Prostate gland (tissue), 2 donors: ENCODE measurements at places on chromosomes 5 and 9.

GRCh38 chr5:168592014-168592368, 12.8 kb upstream of the PANK3 start:
- peak; percentile 83 for DNase-seq

DNA sequence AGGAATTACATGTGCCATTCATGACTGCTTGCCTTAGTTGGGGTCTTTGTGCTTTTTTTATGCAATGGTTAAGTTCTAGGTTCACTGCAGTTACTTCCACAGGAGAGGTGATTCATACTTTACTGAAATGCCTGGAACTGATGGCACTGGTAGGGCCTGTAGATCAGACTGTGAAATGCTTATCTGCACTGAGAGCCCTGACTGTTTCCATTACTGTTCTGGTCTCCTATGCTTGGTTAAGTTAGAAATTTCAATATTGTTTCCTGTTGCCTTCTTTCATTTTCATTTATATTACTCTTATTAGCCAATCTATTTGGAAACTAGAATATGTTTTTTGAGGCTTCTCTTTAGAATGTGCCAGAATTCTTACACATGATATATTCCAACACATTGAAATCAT, 484.1 kb upstream of the SEMA6A start:
- DNase-seq, result no peak

GRCh38 chr9:134978272-134978671, 60.6 kb upstream of the FCN1 start:
- no peak for DNase-seq

GRCh38 chr5:10288592-10289219, 19.0 kb downstream of the CMBL start:
- peak; percentile 71 for DNase-seq

DNA sequence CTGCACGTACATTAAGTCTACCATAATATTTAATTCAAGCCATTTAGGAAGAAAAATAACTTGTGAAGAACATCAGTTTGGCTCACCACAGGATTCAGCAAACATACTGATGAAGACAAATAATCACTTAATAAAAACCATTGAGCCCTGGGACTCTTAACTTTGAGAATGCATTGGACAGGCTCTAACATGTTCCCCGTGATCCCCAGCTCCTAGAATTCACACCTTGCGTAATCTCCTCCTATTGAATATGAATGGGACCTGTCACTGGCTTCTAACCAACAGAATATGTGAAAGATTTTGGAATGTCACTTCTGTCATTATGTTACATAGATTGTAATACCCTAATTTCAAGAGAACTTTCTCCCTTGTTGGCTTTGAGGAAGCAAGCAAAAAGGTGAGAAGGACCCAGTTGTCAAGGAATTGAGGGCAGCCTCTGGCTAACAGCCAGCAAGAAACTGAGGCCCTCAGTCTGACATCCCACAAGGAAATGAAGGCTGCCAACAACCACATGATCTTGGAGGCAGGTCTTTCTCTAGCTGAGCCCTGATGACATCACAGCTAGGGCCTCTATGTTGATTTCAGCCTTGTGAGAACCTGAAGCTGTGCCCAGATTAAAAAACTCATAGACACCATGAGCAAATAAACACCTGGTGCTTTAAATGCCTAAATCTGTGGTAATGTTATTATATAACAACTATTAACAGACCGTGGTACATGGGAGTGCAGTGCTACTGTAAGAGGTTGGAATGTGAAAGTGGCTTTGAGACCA, 433.2 kb downstream of the SEMA5A start:
- no peak for DNase-seq

GRCh38 chr5:78612227-78613150, 36.1 kb downstream of the LHFPL2 start:
- DNase-seq, result peak; percentile 28

- DNase-seq, result no peak
These were observed 106.6 kb downstream of the TMC1 start for GRCh38 chr9:72627956-72628540.

DNA sequence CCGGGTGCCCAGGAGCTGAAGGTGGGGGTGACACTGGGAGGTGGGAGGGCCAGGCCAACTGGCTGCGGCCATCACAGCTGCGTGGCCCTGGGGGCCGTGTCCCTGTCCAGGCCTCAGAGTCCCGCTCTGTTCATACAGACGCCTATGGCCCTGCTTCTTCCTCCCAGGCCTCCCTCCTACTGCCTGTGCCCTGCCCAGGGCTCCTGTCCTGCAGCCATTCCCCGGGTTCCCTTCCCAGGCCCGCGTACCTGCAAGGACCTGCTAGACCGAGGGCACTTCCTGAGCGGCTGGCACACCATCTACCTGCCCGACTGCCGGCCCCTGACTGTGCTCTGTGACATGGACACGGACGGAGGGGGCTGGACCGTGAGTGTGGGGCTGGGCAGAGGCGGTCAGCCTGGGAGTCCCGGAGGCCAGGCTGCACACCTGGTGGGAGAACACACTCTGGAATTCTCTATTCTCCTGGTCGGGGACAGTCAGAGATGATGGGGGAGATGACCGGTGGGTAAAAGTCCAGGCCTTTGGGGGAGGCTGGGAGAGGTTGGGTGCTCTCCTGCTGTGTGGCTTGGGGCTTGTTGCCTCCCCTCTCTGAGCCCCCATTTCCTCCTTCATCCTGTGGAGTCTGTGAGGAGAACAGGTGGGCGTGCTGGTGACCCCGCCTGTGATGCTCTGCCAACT, 4.5 kb downstream of the FCN2 start:
- DNase-seq, result no peak

- no peak for DNase-seq
These were observed 18.8 kb upstream of the FANCC start for GRCh38 chr9:95336281-95336680.

DNA sequence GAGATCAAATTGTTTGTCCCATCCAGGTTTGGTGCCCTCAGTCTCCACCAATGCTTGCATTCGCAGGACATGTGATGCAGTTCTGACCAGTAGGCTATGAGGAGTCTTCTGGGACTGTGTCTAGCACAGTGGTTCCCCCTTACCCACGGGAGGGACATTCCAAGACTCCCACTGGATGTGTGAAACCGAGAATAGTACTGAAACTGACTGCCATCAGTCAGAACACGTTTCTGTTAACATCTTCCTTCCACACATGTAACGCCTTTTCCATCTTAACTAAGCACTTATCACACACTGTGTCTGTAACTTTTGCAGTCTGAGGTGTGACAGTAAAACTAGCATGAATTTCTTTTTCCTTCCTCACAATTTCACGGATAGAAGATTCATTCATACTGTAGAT, 74.7 kb downstream of the PTTG1 start:
- DNase-seq, result no peak

GRCh38 chr5:111829701-111830100, 72.7 kb upstream of the NREP start:
- DNase-seq, result no peak

DNA sequence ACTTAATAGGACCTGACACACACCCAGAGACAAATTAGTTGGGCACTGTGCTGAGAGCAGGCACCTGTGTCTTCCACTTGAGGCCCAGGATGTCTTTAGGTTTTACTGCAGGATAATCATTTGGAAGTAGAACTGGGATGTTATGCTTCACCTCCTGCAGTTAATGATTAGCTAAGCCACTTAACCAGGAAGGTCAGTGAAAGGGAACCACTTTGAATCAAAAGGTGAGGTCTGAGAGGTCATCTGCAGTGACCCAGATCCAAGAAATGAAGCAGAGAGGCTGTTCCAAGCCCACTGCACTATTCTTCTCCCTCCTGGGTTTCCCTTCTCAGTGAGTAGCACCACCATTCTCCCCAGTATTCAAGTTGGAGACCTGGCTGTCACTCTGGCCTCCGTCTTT, 110.5 kb downstream of the SNX18 start:
- DNase-seq, result no peak

DNA sequence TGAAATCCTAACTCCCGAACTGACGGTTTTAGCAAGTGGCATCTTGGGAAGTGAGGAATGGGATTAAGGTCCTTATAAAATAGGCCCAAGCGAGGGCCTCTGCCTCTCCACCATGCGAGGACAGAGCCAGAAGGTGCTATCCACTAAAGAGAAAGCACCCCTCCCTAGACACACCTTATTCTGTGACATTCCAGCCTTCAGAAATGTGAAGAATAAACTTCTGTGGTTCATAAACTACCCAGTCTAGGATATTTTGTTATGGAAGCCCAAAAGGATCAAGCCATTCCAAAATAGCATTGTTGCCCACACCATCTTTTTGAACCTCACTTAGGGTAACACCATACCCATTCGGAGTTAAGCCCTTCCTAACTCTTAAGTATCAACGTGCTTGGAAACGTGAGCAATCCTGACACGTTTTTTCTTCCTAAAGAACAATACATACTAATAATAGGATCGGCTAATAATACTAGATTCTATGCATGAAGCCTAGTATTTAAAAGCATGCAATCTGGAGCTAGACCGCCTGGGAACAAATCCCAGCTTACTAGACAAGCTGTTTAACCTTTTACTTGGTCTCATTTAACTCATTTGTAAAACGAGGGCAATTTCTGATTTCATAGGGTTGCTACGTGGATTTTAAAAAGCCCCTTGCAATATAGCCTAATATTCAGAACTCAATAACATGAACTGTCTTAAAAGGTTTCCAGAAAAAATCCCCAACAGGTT, 1.1 kb upstream of the SMC2 start:
- no peak for DNase-seq

DNA sequence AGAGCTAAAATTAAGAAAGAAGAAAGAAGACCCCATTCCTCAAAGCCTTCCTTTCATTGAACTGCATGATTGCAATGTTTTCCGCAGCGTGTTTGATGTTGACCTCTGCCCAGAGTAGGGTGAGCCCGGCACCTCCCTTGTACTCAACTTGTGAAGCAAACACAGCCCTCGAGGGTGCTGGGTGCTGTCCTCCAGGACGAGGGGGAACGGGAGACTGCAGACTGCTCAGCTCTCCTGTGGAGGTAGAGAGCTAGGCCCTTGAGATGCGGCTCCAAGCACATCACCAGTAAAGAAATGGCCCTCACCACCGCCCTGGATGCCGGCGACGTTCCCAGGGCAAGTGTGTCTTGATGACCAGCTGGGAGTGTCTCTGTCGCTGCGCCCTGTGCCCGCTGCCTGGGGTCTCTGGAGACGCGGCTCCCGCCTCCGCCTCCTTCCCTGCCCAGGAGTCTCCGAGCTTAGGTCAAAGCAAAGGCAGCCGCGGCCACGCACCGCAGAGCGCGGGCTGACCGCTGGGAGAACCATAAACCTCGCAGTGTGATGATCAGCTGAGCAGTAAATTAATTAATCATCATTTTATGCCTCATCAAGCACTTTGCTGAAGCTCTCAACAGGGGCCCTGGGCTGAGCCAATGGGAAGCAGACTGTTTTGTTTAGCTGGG, 108.7 kb downstream of the IRX2 start:
- DNase-seq, result no peak

- no peak for DNase-seq
These were observed 266.1 kb downstream of the SMARCA2 start for GRCh38 chr9:2281031-2281802.

GRCh38 chr5:13866792-13867191, 77.7 kb downstream of the DNAH5 start:
- no peak for DNase-seq

GRCh38 chr9:15499139-15499538, 11.6 kb downstream of the PSIP1 start:
- no peak for DNase-seq

DNA sequence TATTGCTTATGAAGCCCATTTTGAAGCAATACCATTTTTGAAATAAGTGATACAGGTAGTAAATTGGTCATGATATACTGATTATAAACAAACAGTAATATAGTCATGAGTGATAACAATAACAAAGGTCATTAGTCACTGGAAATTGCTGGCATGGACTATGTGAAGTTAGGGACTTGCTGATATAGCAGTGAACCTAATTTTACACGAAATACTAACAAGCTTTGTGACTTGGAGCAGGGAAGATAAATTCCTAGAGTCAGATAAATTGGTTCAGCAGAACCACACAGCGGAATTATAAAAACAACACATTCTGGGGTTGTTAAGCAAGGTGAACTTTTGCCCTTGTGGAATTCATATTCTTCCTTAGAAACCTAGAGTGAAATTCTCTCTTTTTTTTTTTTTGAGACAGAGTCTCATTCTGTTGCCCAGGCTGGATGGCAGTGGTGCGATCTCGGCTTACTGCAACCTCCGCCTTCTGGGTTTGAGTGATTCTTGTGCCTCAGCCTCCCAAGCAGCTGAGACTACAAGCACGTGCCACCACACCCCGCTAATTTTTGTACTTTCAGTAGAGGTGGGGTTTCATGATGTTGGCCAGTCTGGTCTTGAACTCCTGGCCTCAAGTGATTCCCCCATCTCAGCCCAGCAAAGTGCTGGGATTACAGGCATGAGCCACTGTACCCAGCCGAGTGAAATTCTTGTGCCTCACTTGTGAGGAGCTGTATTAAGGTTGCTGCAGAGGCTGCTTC, 6.0 kb downstream of the UGCG start:
- DNase-seq, result no peak

DNA sequence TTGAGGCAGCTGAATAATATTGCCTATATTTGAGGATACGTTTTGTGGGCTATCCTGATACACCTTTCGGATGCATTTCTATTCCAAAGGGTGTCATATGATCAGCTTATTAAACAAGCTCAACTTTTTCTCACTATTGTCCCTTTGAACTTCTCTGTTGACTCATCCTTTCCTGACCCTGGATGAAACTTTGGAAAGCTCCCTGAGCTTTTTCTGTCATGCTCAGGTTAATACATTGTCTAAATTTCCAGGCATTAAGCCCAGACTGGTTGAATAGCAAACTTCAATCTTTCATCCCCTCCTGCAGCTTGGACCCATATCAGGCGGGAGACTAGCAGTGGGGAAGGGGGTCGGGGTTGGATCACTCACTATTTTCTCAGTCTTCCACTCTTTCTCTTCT, 104.9 kb upstream of the PTPN3 start:
- DNase-seq, result no peak

DNA sequence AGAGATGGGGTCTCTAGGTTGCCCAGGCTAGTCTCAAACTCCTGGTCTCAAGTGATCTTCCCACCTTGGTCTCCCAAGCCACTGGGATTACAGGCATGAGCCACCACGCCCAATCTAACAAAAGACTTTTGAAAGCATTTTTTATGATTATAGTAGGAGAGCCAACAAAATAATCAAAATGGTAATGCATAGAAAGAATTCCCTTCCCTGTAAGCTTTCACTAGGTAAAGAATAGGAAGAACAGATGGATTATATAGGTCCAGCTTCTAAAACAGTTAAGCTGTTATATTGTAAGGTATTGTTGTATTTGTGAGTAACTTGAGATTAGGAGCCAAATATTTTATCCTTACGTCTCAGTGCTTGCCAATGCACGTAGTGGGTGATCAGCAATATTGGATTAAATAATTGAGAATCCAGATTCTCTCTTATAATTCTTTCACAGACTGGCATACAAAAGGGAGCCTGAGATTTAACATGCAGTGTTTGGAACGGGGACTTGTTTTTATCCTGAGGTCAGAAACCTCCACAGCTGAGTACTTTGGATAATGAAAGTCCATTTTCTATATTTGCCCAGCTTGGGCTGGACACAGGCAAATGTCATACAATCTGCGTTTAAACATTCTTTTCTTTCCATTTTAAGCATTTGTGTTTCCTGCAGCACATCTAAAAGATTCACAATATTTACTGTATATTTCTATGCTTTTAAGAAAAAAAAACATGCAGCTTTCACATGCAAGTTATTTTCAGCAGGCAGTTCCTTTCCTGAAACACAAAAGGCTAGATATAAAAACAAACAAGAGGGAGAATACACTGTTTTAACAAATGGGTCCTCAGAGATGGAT, 238.4 kb downstream of the ARRDC3 start:
- DNase-seq, result no peak
